ENCODE measurements at places on chromosomes 3 and 15. TPM values are rescaled to one million over a fixed set of nuclear protein-coding genes. Genes with fewer than 3 reads are reported as not detected.

Gene ZNF774
- total RNA-seq: 3.6 TPM

Gene DAZL
- total RNA-seq: not detected

Gene PP2D1
- total RNA-seq: not detected

Gene TMEM39A
- 48.2 TPM for total RNA-seq

Gene SETD5
- total RNA-seq: 124 TPM

Gene BRPF1
- 23.7 TPM for total RNA-seq

Gene KNL1
- 0.61 TPM for total RNA-seq

Gene CPNE9
- 0.90 TPM for total RNA-seq

Gene GOLGA8K
- total RNA-seq: 2.1 TPM

Gene DNAJA4
- 17.9 TPM for total RNA-seq

Gene CCR3
- 0.43 TPM for total RNA-seq

Gene GOLGA8Q
- total RNA-seq: 2.3 TPM
